ENCODE measurements at places on chromosomes 16 and 17.

GRCh38 chr17:14454746-14455145 is 153.9 kb downstream of the HS3ST3B1 start:
- DNase-seq, result no peak

DNA sequence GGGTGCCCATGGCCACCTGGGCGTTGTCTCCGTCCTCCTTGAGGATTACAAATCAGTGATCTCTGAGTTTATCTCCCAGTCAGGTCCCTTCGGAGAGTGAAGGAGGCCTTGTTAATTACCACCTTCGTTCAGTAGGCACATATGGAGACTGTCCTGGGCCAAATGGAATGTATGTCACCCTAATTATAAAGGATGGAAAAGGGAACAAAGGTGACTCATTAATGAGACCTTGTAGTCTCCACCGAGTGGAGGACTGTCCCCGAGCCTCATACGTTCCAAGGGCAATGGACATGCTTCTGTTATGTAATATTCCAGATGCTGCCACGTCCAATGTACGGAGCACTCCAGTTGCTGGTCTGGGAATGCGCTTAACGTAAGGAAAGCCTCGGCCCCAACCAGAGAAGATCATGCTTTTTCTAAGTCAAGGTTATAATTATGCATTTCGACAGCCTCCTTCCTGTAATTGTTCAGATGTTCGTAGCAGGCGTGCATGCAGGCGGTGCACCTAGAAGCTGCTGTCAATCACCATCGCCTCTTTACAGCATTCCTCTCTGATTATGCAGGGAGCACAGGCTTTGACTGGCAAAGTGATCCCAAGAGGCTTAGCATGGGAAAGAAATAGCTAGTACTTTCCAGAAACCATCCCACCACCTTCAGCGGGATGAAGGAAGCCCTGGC is 22.4 kb upstream of the SEC14L1 start:
- no peak for DNase-seq

DNA sequence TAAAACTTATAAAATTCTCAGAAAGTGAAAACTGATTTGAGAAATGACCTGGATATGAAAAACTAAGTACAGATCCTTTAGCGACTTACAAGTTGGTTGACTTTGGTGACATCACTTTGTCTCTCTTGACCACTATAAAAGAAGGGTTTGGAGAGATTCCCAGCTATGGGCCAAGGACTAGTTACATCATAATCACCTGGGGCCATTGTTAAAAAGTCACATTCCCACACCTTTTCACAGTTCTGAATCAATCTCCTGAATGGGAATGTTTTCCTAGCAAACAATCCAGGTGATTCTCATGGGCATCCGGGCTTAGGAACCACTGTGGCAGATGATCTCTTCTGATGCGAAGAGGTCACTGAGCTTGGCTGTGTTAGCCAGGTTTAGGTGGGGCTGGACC is 620 bp upstream of the VWA3A start:
- no peak for DNase-seq

- DNase-seq, result no peak
Measured at GRCh38 chr17:8101721-8102120, 14.2 kb upstream of the ALOX12B start.

- DNase-seq, result peak; percentile 45
Measured at GRCh38 chr17:82647593-82648164, 565 bp downstream of the WDR45B start.

DNA sequence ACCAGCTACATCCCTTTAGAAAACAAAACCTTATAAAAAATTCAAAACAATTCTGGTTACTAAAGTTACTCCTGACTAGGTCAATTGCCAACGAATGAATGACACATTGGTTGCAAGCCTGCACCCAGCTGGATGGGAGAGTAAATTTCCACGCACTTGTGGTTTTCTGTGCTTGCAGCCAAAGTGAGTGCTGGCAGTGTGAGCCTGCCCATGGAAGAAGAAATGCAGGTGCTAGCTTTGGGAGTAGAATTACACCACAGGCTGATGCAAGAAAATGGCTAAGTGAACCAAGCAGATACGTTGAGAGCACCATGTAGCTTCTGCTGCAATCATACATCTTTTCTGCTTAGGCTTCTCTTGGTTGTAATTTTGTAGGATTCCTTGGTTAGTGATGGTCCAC is 74.6 kb downstream of the SYCE1L start:
- DNase-seq, result no peak

GRCh38 chr17:4006745-4007211 is 42.5 kb upstream of the ATP2A3 start:
- no peak for DNase-seq
